ENCODE measurements at places on chromosomes 6 and 20. TPM values are rescaled to one million over a fixed set of nuclear protein-coding genes. Genes with fewer than 3 reads are reported as not detected.

PRELID3B gene
- 31.6 TPM for total RNA-seq

CCN5 gene
- 30.6 TPM for total RNA-seq

- peak within 1 kb of the TSS; percentile 58 for H3K27ac ChIP-seq
- H3K36me3 ChIP-seq = no peaks in the 10 kb centered on the region
- peak; percentile 48 for DNase-seq
Measured at GRCh38 chr6:28258877-28259777, at the start of gene NKAPL. NKAPL (plus strand) TSS chr6:28259297; CDS start chr6:28259372, 75 bp downstream.

- no peak overlapping the region for H3K4me3 ChIP-seq
- no peaks in the 10 kb centered on the region for H3K4me1 ChIP-seq
- no peak for DNase-seq
- H3K27ac ChIP-seq = no peak overlapping the region
- no peaks in the 10 kb centered on the region for H3K27me3 ChIP-seq
Measured at GRCh38 chr20:22675341-22675740, 91.0 kb upstream of the FOXA2 start.
